ENCODE measurements at places on chromosomes 7 and 10. TPM values are rescaled to one million over a fixed set of nuclear protein-coding genes. Genes with fewer than 3 reads are reported as not detected.
A peak's percentile ranks its signal among the peaks of the same experiment; 100 is the strongest.

The FAM237B gene
- total RNA-seq = not detected

The NYAP1 gene
- not detected for total RNA-seq

The MMRN2 gene
- total RNA-seq = 1.8 TPM

The TBXAS1 gene
- 14.5 TPM for total RNA-seq

The SVOPL gene
- not detected for total RNA-seq

The SPDYE6 gene
- total RNA-seq = not detected

The PRXL2A gene
- total RNA-seq = 14.2 TPM

The CCDC3 gene
- 2.4 TPM for total RNA-seq

The LEP gene
- total RNA-seq = not detected

The SSC4D gene
- 1.6 TPM for total RNA-seq

The STAG3 gene
- 0.35 TPM for total RNA-seq

DNA sequence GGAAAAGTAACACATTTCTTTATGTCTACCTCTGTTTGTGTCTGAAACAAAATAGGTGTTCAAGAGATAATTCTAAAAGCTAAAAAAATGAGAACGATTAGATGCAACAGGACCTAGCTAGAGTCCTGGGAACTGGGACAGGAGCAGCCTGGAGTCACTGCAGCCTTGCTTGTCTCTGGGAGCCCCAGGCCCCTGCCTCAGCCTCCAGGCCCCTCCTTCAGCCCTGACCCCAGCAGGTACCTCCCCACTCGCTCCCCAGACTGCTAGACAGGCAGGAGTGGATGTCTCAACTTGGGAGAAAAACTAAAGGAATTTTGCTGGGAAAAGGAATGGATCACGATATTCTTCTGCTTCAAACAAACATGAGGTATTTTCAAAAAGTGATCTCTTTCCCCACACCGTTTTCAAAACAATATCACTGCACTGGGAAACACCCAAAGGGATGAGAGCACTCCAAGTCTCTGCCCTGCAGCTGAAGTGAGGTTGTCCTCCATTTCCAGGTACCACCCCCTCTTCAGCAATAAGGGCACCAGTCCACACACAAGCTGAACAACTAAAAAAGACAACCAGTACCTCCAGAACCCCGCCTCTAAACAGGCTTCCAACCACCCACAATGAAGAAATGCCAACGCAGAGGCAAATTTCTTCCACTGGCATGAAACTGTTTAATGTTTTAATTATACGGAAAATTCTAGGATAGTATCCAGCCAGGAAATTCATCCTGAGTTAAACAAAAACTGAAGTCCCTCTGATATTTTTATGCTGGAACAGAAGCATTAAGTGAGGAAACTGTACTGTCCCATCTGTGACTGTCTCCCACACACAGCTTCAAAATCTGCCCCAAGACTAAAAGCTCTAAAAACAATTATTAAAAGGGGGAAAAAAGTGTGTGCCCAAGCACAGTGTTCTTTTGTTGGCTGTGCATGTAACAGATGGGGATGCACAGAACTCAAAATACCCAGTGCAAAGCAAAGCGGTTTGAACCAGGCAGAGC is 47.2 kb downstream of the XPNPEP1 start:
- no peak for DNase-seq

- no peak for DNase-seq
Measured at GRCh38 chr7:49481075-49481474, 292.4 kb upstream of the VWC2 start.

DNA sequence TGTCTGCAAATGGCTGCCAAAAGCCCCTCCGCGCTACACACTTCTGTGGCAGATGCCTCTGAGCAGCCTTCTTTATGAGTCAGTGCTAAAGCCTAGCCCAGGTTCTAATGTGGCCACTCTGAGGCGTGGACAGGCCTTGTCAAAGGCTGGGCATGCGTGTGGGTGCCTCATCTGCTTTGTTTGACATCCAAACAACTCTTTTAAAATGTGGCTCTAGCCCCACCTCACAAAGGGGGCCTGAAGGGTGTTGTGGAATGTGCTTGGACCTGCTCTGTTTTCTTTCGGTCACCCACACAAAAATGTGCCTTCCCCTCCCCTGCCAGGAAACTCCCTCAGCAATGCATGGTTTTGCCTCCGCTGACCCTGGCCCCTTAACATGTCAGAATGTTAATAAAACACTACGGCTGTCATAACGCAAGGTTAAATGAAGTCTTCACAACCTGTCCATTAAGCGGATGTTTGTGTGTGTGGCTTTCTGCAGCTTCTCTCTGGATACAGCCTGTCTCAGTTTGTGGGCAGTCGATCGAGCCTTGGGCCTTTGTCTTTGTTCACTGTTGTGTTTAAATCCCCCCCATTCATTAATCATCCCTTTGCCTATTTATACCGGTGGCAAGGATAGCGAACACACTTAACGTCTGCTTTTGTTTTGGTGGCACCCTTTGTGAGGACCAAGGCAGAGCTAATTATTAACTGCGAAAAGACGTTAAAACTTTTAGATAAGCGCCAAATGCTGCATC is 718.9 kb downstream of the LRMDA start:
- DNase-seq = no peak

GRCh38 chr7:71962636-71963035 is 449.5 kb downstream of the CALN1 start:
- DNase-seq = no peak

GRCh38 chr7:16348251-16348650 is 73.1 kb downstream of the CRPPA start:
- DNase-seq = no peak

DNA sequence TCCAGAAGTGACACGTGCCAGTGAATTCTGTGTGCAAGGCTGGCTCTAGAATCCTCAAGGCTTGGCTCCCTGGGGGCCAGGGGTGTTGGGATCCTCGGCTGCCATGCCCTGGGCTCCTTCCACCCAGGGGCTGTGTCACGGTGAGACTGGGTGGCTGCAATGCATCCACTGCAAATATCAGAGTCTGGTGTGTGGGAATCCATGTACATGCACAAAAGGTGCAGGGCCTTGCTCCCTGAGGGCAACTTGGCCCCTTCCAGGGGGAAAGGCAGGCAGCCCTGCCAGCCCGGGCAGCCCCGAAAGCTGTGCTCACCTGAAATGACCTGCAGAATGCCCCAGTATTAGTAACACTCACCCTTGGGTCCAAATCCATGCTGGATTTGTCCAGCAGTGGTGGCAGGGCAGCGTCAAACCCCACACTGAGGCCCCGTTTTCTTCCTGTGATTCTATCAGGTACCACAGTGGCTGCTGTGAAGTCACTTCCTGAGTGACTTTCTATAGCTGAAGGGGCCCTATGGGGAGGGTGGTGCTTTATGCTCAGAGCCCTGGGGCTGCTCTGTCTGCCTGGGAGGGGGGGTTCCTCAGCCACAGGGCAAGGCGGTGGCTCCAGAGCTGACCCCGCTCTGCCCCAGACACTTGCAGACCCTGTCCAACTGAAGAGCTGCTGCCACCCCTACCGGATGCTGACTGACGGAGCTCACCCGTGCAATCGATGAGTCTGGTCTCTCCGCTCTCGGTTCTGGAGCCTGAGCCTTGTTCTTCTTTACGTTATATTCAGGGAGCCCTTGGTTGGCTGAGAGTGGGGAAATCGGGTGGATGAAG is 317.7 kb downstream of the GLRX3 start:
- DNase-seq = no peak

DNA sequence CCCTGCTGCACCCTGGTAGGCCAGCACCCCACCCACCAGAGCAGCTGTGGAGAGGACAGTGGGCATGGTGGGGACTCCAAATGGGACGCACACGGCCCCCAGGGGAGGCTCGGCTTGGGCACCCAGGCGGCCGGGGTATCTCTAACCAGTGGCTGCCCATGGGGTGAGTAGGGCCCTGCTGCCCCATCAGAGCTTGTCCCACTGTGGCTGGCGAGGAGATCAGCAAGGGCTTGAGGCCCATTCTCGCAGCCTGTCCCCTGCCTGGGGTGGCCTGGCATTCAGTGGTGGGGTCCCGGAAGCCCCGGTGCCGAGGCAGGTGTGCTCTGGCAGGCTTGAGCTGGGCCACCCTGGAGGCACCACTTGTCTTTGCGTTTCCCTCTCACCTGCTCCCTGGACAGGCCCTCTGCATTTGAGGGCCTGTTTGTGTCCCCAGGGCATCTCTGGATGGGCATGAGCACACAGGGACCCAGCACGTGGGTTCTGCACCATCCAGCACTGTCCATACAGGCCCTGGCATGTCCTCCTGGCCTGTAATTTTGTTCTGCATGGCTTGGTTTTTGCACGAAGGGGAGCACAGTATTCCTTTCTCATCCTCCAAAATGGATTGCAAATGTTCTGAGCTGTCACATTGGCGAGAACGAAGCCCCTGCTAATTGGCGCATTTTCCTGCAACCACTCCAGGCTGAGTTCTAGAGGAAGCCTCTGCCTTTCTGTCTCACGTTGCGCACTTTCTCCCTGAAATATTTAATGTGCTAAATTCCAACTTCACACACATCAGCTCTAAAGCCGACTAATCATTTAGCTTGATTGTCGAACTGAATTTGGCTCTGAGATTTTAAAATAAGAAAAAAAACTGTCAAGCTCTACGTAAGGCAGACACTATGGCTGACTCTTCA is 27.2 kb downstream of the PWWP2B start:
- no peak for DNase-seq

DNA sequence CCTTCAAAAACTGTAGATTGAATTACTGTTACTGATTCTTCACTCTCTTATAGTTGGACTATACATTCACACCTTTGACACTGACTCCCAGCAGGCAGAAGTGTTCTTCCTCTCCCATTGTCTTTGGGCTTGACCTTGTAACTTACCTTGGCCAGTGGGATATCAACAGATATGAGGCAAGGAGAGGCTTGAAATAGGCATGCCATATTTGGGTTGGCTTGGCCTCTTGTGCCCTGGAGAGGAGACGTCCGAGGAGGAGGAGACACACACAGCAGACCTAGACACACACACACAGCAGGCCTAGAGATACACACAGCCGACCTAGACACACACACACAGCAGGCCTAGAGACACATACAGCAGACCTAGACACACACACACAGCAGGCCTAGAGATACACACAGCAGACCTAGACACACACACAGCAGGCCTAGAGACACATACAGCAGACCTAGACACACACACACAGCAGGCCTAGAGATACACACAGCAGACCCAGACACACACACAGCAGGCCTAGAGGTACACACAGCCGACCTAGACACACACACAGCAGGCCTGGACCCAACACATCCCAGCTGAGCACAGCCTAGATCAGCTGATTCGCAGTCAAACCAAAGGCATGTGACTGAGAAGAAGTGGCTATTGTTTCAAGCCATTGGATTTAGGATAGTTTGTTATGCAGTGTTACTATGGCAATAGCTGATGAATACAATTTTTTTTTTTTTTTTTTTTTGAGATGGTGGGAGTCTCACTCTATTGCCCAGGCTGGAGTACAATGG is 12.5 kb upstream of the GNA12 start:
- no peak for DNase-seq

- DNase-seq = no peak
Measured at GRCh38 chr10:76442113-76442512, 1010.7 kb downstream of the LRMDA start.

- peak; percentile 93 for DNase-seq
Measured at GRCh38 chr10:132536877-132537683, 507 bp upstream of the INPP5A start.

DNA sequence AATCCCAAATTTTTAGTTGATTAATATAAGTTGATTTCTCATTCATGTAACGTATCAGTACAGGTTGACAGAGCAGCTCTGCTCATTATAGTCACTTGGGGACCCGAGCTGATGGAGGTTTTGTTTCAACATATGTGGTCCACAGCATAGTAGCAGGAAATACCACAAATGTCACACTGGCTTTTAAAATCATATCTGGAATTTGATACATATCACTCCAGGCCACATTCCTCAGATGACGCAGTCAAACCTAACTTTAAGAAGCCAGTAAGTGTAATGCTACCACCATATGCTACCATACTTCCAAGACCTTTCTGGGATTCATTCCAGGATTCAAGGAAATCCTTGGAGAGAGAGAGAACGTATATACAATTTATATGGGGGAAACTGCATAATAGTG is 156.3 kb downstream of the PHF14 start:
- DNase-seq = peak; percentile 94

- no peak for DNase-seq
Measured at GRCh38 chr10:46035923-46036849, 5.8 kb upstream of the NCOA4 start.

DNA sequence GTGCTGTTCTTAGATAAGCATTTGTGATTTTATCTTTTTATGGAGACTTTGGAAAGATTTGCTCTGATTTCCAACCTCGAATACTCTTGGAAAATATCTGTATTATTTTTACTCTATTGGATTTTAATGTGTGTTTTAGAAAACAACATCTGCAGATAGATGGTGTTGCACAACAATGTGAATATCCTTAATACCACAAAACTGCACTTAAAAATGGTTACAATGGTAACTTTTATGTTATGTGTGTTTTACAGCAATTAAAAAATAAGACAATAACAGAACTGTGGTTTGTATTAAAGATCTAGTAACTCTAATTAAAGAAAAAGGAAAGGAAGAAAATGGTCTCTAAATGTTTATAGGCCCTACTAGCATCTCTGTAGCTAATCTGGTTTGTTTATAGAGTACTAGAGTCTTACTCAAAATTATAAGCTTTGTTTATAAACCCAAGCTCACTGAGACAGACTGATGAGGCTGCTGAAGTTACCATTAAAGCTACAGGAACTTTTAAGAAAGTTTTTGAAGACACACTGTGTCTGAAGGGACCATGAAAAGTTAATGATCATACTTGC is 74.6 kb upstream of the CC2D2B start:
- DNase-seq = no peak

DNA sequence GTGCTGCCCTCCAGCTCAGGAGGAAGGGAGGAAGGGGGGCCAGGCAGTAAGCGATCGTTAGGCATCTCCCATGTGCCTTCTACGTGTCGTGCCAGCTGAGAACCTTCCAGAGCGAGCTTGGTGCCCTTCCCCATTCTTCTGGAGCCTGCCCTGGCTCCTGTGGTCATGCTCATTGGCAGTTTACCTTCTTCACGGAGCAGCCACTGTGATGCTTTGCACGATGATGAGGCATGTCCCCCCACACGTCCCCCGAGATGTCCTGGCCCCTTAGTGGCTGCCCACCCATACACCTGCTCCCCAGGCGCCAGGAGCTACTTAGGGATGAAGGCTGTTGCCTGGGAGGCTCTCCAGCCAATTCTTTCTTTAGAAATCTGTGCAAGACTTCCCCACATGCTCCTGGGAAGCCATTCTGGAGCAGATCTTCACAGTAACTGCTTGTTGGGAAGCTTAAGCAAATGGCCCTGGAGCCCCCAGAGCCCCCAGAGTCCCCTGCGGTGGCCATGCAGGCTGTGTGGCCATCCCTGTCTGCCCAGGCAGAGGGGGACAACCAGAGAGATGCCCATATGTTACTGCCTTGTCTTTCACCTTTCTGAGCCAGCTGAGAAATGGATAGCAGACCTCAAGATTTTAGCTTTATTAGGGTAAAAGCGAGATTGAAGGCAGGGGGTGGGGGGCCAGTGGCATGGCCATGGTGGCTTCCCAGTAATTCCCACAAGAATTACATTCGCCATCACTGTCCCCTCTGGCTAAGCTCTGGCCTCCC is 199.0 kb downstream of the EBF3 start:
- no peak for DNase-seq
